ENCODE measurements at places on chromosomes 4 and X. TPM values are rescaled to one million over a fixed set of nuclear protein-coding genes. Genes with fewer than 3 reads are reported as not detected.

DNA sequence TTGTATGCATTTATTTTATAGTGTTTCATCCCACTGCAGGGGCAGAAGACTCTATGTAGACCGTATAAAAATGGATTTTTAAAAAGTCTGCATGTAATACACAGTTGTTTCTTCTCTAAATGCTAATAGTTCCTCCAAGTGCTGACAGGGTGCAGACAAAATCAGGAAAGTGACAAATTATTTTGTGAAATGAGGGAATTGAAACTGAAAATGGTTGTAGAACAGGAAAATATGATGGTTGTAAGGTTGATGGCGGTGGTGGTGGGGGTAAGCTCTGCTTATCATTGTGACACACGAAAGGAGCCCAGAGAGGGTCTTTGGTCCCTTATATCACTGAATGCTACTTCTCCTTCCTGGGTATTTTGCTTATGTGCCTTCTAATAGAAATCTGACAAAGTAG lies 4.3 kb downstream of the IL15 start:
- no peaks in the 10 kb centered on the region for H3K4me1 ChIP-seq
- no peak overlapping the region for H3K27ac ChIP-seq
- H3K27me3 ChIP-seq: no peaks in the 10 kb centered on the region
- H3K4me3 ChIP-seq: no peak overlapping the region
- no peak for DNase-seq

- no peaks in the 10 kb centered on the region for H3K27me3 ChIP-seq
- no peak overlapping the region for H3K4me3 ChIP-seq
- H3K36me3 ChIP-seq: no peaks in the 10 kb centered on the region
- no peak for DNase-seq
- H3K27ac ChIP-seq: no peak overlapping the region
Observed at GRCh38 chrX:39450234-39450977, 647.4 kb downstream of the BCOR start.

DMP1 gene
- not detected for polyA plus RNA-seq

DNA sequence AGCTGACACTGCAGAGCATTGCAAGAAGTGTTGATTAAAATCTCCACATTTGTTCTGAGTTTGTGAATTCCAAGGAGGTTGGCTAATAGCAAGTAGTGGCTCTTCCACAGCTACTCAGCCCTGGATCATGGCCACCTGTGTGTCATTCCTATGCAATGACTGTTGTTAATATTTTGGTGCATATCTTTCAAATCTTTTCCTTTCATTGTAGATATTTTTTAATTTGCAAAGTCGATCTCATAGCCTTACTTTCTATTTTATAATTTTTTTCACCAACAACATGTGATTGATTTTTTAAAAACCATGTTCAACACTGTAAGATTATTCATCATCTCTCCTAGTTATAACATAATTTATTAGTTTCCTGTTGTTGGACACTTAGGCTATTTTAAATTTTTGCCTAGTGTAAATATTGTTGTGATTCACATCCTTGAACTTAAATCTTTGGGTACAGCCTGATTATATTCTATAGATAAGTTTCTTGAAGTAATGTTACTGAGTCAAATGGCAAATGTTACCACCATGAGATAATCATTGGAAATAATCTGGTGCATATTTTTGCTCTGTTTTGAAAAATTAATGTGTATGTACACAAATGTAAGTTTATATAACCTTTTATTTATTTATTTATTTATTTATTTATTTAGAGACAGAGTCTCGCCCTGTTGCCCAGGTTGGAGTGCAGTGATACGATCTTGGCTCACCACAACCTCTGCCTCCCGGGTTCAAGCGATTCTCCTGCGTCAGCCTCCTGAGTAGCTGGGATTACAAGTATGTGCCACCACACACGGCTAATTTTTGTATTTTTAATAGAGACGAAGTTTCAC lies 17.1 kb upstream of the ARHGAP10 start:
- no peaks in the 10 kb centered on the region for H3K4me1 ChIP-seq
- H3K36me3 ChIP-seq: no peaks in the 10 kb centered on the region
- H3K27me3 ChIP-seq: no peaks in the 10 kb centered on the region

- H3K27ac ChIP-seq: no peak overlapping the region
- no peaks in the 10 kb centered on the region for H3K27me3 ChIP-seq
- no peak for DNase-seq
- no peaks in the 10 kb centered on the region for H3K4me1 ChIP-seq
- no peak overlapping the region for H3K4me3 ChIP-seq
Observed at GRCh38 chrX:35023683-35024082, 81.1 kb downstream of the FAM47B start.

GRCh38 chr4:156968479-156968984 lies 3.1 kb downstream of the PDGFC start:
- no peaks in the 10 kb centered on the region for H3K4me1 ChIP-seq
- H3K4me3 ChIP-seq: no peak overlapping the region
- no peaks in the 10 kb centered on the region for H3K36me3 ChIP-seq
- no peak overlapping the region for H3K27ac ChIP-seq
- peaks cover 8% of the 10 kb centered on the region for H3K27me3 ChIP-seq

PABPC1L2A gene
- not detected for polyA plus RNA-seq

GRCh38 chrX:13298836-13299235 lies 21.0 kb downstream of the ATXN3L start:
- no peaks in the 10 kb centered on the region for H3K4me1 ChIP-seq
- H3K27ac ChIP-seq: no peak overlapping the region
- H3K27me3 ChIP-seq: no peaks in the 10 kb centered on the region
- DNase-seq: no peak

GRCh38 chrX:151000861-151001331 lies 17.8 kb downstream of the HMGB3 start:
- H3K27me3 ChIP-seq: no peaks in the 10 kb centered on the region
- no peaks in the 10 kb centered on the region for H3K4me1 ChIP-seq
- no peak for DNase-seq
- no peak overlapping the region for H3K4me3 ChIP-seq
- H3K36me3 ChIP-seq: no peaks in the 10 kb centered on the region

GRCh38 chrX:119512146-119512800 lies 44.0 kb downstream of the SLC25A5 start:
- H3K27me3 ChIP-seq: no peaks in the 10 kb centered on the region
- H3K36me3 ChIP-seq: no peaks in the 10 kb centered on the region
- no peak for DNase-seq
- H3K4me1 ChIP-seq: no peaks in the 10 kb centered on the region
- H3K27ac ChIP-seq: no peak overlapping the region

PDGFRA gene
- polyA plus RNA-seq: not detected

GRCh38 chr4:18934197-18934596 lies 912.6 kb upstream of the LCORL start:
- H3K4me1 ChIP-seq: no peaks in the 10 kb centered on the region
- no peak for DNase-seq
- no peaks in the 10 kb centered on the region for H3K27me3 ChIP-seq

- no peaks in the 10 kb centered on the region for H3K27me3 ChIP-seq
- H3K27ac ChIP-seq: peak overlapping the region; percentile 79
- H3K4me3 ChIP-seq: peak overlapping the region; percentile 75
- peaks cover 16% of the 10 kb centered on the region for H3K4me1 ChIP-seq
Observed at GRCh38 chrX:49191574-49192011, 5.4 kb upstream of the PRICKLE3 start.

GRCh38 chrX:138925330-138925729 lies 213.8 kb upstream of the FGF13 start:
- H3K36me3 ChIP-seq: no peaks in the 10 kb centered on the region
- no peak for DNase-seq

GRCh38 chr4:187995322-187996207 lies at the start of gene ZFP42:
ZFP42 (plus strand) TSS chr4:187995771; CDS start chr4:188002808, 7,037 bp downstream.
- no peak for DNase-seq
- no peak within 1 kb of the TSS for H3K4me3 ChIP-seq
- H3K27ac ChIP-seq: no peak within 1 kb of the TSS
- no peaks in the 10 kb centered on the region for H3K36me3 ChIP-seq
- no peaks in the 10 kb centered on the region for H3K4me1 ChIP-seq

GUF1 gene
- 8.7 TPM for polyA plus RNA-seq

DNA sequence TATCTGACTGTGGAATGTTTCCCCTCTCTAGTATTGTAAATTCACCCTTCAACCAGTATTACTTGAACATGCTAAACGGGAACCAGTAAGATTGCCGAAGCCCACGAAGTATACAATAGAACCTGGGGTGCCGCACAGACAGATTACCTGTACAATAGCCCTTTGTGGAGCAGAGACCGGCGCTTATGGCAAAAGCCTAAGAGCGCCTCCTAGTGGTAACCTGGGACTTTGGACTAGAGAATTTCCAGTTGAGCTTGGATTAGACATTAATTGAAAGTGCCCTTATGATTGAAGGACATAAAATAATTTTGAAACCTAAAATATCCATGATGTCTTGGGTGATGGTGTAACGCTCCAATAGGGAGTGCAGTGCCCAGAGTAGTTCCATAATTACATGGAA lies 14.1 kb downstream of the ZNF157 start:
- peaks cover 6% of the 10 kb centered on the region for H3K4me1 ChIP-seq
- H3K36me3 ChIP-seq: no peaks in the 10 kb centered on the region
- H3K4me3 ChIP-seq: no peak overlapping the region
- H3K27me3 ChIP-seq: no peaks in the 10 kb centered on the region
- DNase-seq: peak; percentile 79

TMLHE gene
- 12.8 TPM for polyA plus RNA-seq

STPG2 gene
- not detected for polyA plus RNA-seq

DNA sequence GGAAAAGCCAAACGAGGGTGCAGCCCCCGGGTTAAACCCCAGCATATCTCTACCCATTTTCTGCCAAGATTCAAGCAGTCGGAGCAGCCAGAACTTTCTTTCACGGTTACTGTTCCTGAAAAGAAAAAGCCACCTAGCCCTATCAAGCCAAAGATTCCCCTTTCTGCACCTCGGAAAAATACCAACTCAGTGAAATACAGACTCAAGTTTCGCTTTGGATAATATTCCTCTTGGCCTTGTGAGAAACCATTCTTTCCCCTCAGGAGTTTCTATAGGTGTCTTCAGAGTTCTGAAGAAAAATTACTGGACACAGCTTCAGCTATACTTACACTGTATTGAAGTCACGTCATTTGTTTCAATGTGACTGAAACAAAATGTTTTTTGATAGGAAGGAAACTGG lies 20.0 kb downstream of the FGF5 start:
- no peaks in the 10 kb centered on the region for H3K27me3 ChIP-seq
- no peak overlapping the region for H3K27ac ChIP-seq
- no peak overlapping the region for H3K4me3 ChIP-seq

GRCh38 chrX:129772796-129773431 lies 6.8 kb upstream of the SASH3 start:
- no peak overlapping the region for H3K4me3 ChIP-seq
- no peaks in the 10 kb centered on the region for H3K27me3 ChIP-seq
- H3K27ac ChIP-seq: no peak overlapping the region
- peaks cover 87% of the 10 kb centered on the region for H3K4me1 ChIP-seq
- no peaks in the 10 kb centered on the region for H3K36me3 ChIP-seq
- no peak for DNase-seq

SRPK3 gene
- not detected for polyA plus RNA-seq

TMPRSS11A gene
- polyA plus RNA-seq: not detected

DNA sequence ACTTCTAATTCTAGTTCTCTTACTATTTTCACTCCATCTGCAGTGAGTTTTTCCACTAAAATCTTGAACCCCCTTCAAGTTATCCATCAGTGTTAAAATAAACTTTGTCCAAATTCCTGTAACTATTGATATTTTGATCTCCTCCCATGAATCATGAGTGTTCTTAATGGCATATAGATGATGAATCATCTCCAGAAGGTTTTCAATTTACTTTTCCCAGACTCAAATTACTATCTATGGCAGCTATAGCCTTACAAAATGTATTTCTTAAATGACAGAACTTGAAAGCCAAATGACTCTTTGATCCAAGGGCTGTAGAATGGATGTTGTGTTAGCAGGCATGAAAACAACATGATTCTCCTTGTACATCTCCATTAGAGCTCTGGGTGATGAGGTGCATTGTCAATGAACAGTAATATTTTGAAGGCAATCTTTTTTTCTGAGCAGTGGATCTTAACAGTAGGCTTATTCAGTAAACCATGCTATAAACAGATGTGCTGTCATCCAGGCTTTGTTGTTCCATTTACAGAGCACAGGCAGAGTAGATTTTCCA lies 16.1 kb upstream of the IQCM start:
- H3K4me3 ChIP-seq: no peak overlapping the region
- DNase-seq: no peak
- no peaks in the 10 kb centered on the region for H3K36me3 ChIP-seq
- H3K27me3 ChIP-seq: no peaks in the 10 kb centered on the region
- H3K4me1 ChIP-seq: no peaks in the 10 kb centered on the region

ZDHHC9 gene
- 4.6 TPM for polyA plus RNA-seq

GRCh38 chrX:86133761-86134160 lies 14.5 kb upstream of the DACH2 start:
- H3K36me3 ChIP-seq: no peaks in the 10 kb centered on the region
- H3K27ac ChIP-seq: no peak overlapping the region
- no peak for DNase-seq
- H3K4me1 ChIP-seq: no peaks in the 10 kb centered on the region
- no peak overlapping the region for H3K4me3 ChIP-seq
- H3K27me3 ChIP-seq: no peaks in the 10 kb centered on the region

FDCSP gene
- polyA plus RNA-seq: not detected

DNA sequence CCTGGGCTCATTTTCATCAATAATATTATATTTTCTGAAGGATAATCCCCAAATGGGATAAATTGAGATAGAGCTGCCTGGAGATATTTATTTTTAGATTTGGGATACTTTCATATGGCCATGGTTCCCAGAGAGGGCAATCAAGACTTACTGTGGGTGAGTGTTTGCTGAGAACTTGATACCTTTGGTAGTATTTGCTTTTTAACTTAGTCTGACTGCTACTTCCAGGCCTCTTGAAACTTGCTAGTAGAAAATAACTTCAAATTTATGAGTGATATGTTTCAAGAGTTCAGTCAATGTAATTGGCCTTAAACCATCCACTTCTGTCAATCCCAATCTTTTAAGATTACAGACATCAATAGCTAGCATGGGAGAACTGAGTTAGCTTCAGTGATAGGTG lies 181.6 kb upstream of the POU3F4 start:
- no peak overlapping the region for H3K4me3 ChIP-seq
- H3K27ac ChIP-seq: no peak overlapping the region
- no peaks in the 10 kb centered on the region for H3K27me3 ChIP-seq
- H3K4me1 ChIP-seq: no peaks in the 10 kb centered on the region
- no peaks in the 10 kb centered on the region for H3K36me3 ChIP-seq

DNA sequence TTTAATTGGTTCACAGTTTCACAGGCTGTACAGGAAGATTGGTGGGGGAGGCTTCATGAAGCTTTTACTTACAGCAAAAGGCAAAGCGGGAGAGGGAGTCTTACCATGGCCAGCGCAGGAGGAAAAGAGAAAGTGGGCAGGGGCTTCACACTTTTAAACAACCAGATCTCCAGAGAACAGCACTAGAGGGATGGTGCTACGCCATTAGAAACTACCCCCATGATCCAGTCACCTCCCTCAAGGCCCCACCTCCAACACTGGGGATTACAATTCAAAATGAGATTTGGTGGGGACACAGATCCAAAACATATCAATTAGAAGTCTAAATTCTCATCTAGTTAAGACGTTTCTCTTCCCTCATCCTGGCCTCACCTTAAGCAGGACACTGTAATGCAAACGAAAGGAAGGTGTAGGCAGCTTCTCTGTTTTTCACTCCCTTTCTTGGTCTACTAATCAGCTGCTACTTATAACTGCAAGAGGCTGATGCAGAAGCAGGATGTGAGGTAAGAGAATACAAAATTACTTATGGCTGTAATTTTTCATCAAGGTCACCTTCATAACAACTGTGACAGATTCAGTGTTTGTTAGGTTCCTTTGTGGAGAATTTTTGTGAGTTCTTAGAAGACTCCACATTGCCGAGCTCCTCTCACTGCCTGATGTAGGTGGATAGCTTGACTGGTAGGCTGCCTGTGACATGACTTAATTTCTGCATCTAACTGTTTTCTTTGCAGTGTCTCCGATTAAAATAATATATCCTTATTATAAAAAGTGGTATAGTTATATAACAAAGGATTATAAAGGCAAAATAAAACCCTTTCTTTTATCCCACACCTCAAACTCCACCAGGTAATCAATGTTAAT lies 255.1 kb downstream of the IL15 start:
- no peak overlapping the region for H3K27ac ChIP-seq
- no peak overlapping the region for H3K4me3 ChIP-seq
- no peaks in the 10 kb centered on the region for H3K27me3 ChIP-seq
- no peak for DNase-seq
- H3K36me3 ChIP-seq: no peaks in the 10 kb centered on the region

TLL1 gene
- not detected for polyA plus RNA-seq

Measured in CD8-positive, alpha-beta memory T cell (primary cell).